ENCODE measurements at places on chromosomes 5 and 9.

GRCh38 chr9:20402273-20402875, 219.9 kb downstream of the MLLT3 start:
- DNase-seq: no peak

GRCh38 chr9:114694719-114695269, 12.8 kb upstream of the TEX48 start:
- DNase-seq: no peak

GRCh38 chr5:115850744-115851416, 9.1 kb downstream of the AP3S1 start:
- no peak for DNase-seq

DNA sequence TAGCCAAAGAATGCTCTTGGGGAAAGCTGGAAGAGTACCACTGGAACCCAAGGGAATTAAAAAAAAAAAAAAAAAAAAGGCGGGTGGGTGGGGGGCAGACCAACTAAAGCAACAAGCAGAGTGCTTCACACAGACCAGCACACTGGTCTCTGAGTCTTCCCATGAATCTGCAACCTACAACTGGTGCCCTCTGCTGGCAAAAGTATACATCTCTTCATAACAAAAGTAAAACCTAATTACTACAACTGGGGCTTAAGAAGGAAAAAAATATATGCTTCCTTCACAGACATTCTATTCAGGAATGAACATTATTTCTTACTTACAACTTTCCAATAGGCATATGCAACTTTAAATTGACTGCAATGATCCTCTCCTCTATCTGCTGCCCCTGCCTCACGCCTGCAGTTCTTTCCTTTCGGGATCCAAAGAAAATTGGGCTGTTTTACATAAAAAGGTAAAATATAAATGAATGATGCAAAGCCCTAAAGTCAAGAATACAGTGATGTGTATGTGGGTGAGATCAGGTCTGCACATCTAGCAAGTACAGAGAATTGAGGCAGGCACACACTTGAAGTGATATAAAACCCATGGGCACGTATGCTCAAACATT, 7.2 kb upstream of the KLHL3 start:
- no peak for DNase-seq
